Urinary bladder (tissue), 4 donors: ENCODE measurements at places on chromosomes 1 and 21. TPM values are rescaled to one million over a fixed set of nuclear protein-coding genes. Genes with fewer than 3 reads are reported as not detected.

DNA sequence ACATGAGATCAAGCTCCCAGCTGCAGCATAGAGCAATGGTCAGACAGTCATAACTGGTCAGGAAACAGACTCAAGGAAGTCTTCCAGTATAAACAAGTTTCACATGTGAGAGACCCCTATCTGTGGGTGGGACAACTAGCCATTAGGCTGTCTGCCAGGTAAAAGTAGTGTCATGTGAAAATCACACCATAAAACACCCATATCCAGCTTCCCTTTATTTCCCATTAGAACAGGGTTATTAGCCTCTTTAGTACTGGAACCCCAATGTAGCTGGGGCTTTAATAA is 426.7 kb downstream of the KCNT2 start:
- no peak for DNase-seq

Gene PKLR
- not detected for total RNA-seq

Gene GPR153
- total RNA-seq = 12.2 TPM

DNA sequence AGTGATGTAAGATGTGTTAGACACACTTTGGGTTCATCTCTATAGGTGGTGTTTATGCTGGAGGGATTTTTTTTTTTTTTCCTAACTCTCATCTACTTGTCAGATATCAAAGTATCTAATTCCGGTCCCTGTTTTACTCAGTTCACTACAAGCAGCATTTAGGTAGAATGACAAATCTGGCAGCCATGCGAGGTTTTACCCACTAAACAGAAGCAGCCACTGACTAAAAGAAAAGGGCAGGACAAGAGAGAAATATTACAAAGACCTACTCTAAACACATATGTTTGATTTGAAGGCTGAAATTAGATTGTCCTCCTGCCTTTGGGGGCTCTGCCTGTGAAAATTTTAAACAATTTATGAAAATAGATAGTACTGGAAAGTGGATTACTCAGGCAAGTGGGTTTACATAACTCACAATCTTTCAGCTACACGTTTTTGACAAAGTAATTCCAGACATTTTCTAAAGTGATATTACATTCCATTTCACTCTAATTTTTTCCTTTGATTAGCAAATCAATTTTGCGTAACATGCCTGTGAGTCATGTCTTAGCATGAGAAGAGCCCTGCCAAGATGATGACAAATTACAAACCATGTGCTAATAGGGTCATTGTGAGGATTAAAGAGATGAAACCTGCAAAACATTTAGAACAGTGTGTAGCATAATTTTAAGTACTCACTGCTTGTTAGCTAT is 172.6 kb downstream of the PLA2G4A start:
- DNase-seq = no peak

DNA sequence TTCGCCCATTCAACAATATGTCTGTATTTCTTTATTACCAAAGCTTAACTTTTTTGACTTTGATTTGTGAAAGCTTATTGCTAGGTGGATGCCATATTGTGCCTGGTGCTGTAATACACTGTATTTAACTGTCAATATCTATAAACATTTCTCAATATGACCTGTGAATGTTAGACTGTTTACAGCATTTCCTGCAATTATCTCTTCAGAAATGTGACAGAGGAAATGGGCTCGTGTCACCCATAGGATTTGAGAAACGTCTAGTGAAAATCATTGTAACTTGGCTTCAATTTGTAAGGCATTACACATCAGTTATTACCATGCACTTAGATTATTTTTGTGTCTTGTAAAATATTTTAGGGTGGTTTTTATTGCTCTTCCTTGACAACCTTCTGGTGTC is 237.8 kb upstream of the ADGRL2 start:
- no peak for DNase-seq

- DNase-seq = no peak
These were observed 481.6 kb downstream of the PLPP3 start for GRCh38 chr1:56097713-56098112.

DNA sequence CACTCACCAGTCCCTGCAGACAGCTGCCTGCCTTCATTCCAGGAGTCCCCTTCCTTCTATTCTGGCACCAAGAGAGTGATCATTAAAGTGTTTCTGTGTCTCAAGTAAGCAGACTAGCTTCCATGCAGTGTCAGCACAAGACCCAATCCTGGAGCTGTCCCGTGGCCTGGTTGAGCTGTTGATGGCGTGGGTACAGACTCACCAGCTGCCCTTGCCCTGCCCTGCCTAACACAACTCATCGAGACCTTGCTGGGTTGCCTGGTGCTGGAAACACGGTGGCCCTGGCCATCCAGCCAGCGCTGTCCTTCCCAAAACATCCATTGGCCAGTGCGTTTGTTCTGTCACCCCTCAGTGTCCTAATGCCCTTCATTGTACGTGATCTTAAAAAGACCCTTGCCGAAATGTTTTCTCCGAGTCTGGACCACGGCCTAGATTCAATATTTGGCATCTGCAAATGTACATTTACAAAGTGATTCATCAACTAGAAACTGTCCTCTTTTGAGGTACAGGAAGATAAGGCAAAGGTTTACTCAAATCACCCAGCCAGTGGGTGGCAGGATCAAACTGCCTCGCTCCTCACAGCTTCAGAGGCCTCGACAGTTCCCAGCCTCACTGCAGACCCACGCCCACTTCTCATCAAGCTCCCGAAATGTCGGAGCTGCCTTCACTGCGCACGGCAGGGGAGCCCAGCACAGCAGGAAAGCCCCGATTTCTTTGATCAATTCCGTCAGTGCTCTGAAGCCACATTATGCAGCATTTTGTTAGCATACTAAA is 494.2 kb downstream of the KIF26B start:
- no peak for DNase-seq

Gene ZNF648
- total RNA-seq = 0.11 TPM

DNA sequence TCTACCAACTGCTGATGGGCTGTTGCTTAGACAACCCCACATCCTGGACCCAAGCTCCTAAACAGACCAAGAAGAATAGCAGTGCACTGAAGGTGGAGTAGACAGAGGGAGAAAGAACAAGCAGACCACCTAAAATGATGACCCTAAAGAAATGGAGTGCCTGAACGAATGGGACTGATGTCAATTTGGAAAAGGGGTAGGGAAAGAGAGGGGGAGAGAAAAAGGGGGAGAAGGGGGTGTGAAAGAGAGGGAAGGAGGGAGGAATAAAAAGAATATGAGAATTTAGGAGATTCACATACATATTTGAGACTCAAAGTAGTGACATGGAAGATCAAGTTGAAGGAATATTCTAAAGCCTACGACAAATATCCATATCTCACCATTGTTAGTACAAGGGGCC is 144.4 kb upstream of the DUSP10 start:
- DNase-seq = no peak

Gene NCAM2
- total RNA-seq = 20.1 TPM

- no peak for DNase-seq
These were observed 19.6 kb upstream of the DMRTB1 start for GRCh38 chr1:53439337-53440207.

- DNase-seq = no peak
These were observed 184.1 kb upstream of the RNPC3 start for GRCh38 chr1:103341377-103341880.

DNA sequence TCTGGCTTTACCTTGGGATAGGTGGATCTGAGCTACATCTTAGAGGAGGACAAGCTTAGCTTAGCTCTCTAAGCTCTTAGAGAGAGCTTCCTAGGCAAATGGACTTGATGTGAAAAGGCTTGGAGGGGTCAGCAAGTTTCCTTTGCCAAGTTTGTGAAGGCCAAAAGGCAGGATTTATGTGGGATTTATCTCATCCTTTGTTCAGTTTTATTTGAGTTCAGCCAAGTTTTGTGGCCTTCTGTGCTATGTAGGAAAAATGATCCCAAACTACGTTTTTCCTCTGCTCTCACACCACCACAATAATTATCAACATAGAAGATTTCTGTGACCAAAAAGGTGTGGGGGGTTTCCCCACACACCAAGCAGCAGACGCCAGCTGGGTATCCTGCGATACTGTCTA is 26.0 kb upstream of the RNF11 start:
- peak; percentile 17 for DNase-seq

- no peak for DNase-seq
These were observed 4.2 kb upstream of the RAP1GAP start for GRCh38 chr1:21673277-21673780.
